ENCODE measurements at places on chromosomes 11 and 22. TPM values are rescaled to one million over a fixed set of nuclear protein-coding genes. Genes with fewer than 3 reads are reported as not detected.

DNA sequence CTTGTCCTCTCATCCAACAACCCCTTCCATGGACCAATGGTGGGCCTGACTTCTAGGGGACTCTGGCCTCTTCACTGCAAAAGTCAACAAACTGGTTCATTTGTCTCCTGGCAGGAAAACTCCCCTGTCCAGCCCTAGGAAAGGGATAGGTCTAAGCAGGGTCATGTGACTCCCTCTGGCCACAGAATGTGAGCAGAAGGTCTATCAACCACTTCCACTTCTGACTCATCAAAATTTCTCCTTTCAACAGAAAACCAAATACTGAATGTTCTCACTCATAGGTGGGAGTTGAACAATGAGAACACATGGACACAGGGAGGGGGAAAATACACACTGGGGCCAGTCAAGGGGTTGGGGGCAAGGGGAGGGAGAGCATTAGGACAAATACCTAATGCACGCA lies 1.3 kb upstream of the ISX start:
- no peak for DNase-seq

DNA sequence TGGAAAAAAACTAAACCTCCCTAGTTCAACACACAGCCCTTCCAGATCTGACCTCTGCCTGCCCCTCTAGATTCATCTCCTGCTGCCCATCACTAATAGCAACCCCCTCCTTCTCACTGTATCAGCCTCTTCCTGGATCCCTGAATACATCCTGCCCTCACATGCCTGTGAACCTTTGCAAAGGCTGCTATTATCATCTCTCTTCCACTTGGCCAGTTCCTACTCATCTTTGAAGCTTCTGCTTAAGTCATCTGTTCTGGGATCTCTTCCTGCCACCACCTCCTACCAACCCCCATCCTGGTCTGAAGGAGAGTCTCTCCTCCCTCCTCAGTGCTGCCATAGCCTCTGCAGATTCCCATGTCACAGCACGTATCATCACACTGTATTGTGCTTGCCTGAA lies 38.0 kb upstream of the AMOTL1 start:
- no peak for DNase-seq

GRCh38 chr11:42299780-42300179 lies 840.3 kb upstream of the LRRC4C start:
- DNase-seq: no peak

INS gene
- not detected for total RNA-seq

DNA sequence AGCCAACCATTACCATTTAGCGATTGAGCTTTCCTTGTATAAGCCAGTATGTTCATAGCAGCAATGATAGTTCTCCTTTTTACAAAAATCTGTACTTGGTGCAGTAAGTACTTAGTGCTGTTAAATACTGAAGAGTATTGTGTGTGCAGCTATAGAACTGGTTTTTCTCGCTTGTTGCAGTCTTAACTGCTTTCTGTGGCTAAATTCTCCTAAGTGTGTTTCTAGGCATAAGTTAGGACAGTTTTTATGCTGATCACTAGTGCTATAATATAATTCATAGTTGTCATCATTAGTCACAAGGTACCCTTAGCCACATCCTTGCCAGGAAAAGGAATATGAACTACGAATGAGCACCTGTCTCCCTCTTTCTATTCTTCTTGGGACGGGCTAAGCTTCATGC lies 107.7 kb downstream of the GRAMD1B start:
- DNase-seq: no peak

- no peak for DNase-seq
These were observed at the start of gene MPPED1 for GRCh38 chr22:43411869-43412807. MPPED1 (plus strand) TSS chr22:43412014; CDS start chr22:43424986, 12,972 bp downstream.

POU2AF2 gene
- not detected for total RNA-seq

GRCh38 chr11:31823644-31824331 lies 12.7 kb upstream of the PAX6 start:
- DNase-seq: no peak

DNA sequence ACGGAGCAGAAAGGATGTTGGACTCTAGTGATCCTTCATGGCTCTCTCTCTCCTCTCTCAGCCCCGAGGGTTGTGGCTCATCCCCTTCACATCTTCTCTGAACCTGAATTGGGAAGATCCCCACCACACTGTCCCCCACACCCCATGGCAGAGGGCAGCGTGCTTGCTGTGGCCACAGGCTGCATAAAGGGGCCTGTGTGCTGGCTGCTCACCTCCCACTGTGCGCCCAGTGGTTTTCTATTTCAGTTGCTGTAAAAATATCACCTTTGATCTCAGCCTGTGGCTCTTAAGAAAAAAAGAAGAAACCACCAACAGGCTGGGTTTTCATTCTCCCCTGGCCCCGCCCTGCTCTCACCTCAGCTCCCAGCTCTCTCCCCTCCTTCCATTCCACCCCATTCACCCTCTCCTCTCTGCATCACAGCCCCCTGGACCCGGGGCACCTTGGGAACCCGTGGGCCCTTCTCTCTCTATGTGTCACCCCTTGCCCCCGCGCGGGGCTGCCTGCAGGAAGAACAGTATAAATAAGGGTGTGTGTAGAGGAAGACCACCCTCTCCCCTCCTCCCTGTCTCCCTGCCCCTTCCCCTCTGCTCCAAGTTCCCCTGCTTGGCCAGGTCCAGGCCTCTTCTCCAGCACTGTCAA lies 25.8 kb upstream of the WNT11 start:
- no peak for DNase-seq

DNA sequence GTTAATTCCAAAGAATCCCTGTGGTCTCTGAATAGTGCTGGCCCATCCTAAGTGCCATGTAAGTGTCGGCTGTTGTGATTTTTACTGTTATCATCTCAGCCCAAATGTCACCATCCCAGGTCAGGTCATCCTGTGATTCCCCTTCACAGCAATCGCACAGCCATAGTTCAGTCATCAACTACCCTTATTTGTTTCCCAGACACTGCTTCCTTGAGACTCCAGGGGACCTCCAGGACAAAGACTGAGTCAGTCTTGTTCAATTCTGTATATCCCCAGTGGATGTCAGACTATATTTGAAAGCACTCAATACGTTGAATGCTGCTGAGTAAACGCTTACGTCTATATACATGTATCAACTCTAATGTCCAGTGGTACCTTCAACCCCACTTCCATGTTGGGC lies 113.7 kb upstream of the TIMP3 start:
- DNase-seq: no peak

GRCh38 chr11:96484361-96484760 lies 94.5 kb downstream of the JRKL start:
- DNase-seq: no peak

DNA sequence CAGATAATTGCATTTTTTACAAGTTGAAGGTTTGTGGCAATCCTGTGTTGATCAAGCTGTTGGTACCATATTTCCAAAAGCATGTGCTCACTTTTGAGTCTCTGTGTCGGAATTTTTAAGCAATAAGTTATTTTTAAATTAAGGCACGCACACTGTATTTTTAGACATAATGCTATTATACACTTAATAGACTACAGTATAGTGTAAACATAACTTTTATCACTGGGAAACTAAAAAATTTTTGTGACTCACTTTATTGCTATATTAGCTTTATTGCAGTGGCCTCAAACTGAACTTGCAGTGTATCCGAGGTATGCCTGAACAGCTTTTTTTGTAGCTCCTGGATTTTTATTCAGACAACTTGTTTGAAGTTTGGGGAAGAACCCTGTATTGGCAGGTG lies 31.3 kb upstream of the RRM1 start:
- no peak for DNase-seq

GRCh38 chr11:6625832-6626420 lies 6.7 kb upstream of the TPP1 start:
- DNase-seq: no peak

- peak; percentile 97 for DNase-seq
These were observed 37.3 kb upstream of the RBFOX2 start for GRCh38 chr22:36065775-36066544.

GRCh38 chr22:21714786-21715185 lies 20.8 kb downstream of the YPEL1 start:
- DNase-seq: no peak

PHF21B gene
- total RNA-seq: 0.32 TPM

DCDC1 gene
- total RNA-seq: 0.14 TPM

P4HA3 gene
- 5.6 TPM for total RNA-seq

FXYD2 gene
- 3.6 TPM for total RNA-seq

SULT4A1 gene
- not detected for total RNA-seq

- peak; percentile 93 for DNase-seq
These were observed 5.5 kb upstream of the NFAM1 start for GRCh38 chr22:42437488-42438292.

IGSF9B gene
- total RNA-seq: 45.0 TPM

GRCh38 chr11:73287400-73288101 lies 15.4 kb downstream of the P2RY6 start:
- DNase-seq: no peak

SEPTIN3 gene
- 0.23 TPM for total RNA-seq

DNA sequence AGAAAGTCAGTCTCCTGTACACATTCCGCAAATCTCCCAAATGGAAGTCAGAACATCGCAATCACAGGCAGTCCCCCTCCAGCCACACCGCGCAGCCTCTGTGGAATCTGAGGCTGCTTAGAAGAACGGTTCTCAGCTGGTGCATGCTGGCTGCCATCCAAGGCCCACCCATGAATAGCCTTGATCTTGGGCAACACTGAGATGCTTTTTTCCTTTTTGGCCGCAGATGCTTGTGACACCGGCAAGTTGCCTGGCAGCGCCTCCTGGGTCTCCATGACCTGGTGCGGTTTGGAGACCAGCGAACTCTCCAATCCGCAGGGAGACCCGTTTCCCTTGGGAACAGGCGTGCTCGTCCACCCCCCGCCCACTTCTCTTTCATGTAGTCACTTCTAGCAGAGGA lies 26.3 kb upstream of the PHF21B start:
- DNase-seq: no peak

GRCh38 chr11:61671527-61671926 lies 8.7 kb upstream of the DAGLA start:
- no peak for DNase-seq

CADM1 gene
- 5.5 TPM for total RNA-seq

DNA sequence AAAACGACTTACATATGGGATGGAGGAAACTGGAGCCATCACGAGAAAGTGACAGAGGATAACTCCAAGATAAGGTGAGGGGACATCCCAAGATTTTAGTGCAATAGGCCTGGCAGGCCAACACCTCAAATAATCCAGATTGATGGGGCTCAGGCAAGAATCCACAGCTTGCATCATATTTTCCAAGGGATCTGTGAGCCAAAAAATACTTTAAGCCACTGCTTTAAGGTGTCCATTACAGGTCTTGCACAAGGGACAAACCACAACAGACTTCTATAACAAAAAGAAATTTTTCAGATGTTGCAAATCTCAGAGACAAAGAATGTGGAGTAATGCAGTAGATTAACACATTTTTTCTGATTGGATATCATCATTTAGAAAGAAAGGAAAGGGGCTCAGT lies 45.6 kb downstream of the DENND5A start:
- no peak for DNase-seq

GRCh38 chr11:102007567-102008437 lies 39.4 kb upstream of the CFAP300 start:
- DNase-seq: no peak

- no peak for DNase-seq
These were observed 51.2 kb upstream of the PRR5 start for GRCh38 chr22:44650806-44651205.

GDPD4 gene
- not detected for total RNA-seq

Measured in posterior vena cava (tissue), 2 donors.